ENCODE measurements at places on chromosomes 7 and 10.

DNA sequence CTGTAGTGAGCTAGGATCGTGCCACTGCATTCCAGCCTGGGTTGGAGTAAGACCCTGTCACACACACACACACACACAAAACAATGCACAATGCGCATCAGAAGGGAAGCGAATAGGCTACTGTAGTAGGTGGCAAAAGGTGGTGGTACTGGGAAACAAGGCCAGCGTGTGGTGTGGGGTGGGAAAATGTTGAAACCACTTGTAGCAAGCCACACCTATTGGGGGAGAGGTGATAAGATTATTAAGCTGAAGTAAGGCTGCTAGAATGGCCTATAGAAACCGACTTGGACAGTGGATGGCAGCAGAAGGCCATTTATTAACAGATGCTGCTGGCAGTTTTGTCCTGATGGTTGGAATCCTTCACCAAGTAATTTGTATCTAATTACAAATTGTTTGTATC is 7.2 kb upstream of the CHCHD1 start:
- no peak for DNase-seq

DNA sequence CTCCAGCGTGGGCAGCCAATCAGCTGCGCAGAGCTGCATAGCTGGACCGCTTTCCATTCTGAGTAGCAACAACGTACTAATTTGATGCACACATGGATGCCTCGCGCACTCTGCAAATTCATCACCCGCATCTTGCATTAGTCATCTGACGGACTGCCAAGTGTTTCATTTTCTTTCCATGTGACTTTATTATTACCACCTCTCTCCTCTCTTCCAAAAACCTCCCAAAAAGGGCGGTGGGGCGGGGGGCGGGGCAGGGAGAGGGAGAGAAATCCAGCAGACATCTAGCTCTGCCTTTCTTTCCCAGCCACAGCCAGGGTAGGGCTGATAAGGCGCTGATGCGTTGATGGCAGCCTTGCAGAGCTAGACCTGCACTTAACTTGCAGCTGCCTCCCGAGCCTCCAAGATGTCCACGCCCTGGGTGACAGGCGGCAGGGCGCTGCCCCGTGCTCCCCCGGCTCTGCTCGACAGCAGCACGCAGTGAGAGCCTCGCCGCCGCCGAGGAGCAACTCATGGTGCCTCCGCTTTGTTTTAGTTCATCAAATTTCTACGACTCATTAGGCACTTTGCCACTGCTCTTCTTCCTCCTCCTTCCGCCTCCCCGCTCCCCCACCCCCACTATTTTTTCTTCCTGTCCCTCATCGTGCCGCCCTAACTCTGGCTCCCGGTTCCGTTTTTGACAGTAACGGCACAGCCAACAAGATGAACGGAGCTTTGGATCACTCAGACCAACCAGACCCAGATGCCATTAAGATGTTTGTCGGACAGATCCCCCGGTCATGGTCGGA is 147.3 kb downstream of the CELF2 start:
- peak; percentile 73 for DNase-seq

GRCh38 chr7:152760854-152761748 is 1.5 kb downstream of the ACTR3B start:
- no peak for DNase-seq

DNA sequence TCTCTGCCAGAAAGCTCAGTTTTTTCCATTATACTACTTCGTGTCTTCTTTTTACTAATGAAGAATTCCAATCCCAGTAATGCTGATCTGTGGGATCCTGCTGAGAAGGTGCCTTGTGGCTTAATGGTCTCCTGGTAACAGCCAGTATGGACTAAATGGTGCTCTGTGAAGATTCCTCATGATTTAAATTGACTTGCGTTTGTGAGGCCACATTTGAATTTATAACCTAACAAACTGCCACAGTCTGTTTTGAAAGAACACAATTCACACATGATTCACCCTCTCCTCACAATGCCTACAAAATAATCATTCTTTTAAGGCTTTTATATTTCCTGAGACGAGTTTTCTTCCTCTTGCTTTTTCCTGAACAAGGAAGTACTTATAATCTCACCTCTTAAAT is 140.0 kb downstream of the MBL2 start:
- no peak for DNase-seq

DNA sequence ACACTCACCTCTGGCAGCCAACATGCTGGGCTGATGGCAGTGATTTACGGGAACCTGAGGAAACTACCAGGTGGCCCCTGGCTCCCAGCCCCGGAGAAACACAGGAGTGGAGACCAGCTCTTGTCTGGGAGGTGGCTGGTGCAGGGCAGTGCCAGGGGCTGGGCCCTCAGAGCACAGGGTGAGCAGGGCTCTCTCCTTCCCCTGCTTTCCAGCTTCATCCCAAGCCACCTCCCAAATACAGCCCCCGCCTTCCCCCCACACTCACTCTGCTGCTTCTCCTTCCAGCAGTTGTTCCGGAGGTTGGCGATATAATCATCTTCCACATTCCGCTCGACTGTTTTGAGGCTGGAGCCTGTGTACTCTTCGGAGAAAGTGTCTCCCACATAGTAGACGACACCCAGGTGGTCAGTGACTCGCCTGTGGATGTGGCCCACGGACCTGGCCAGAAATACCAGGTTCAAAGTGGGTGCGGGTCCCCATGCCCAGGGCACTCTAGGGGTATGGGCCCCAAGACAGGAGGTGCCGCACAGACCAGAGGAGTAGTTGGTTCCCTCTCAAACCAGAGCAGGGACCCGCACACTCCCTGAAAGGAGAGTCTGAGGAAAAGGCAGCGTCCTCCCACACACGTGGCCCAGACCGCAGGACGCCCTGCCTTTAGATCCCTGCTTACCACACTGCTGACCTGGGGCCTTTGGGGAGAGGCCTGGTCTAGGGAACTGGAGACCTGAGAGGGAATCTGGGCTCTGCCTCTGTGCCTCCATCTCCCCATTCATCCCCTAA is 18.3 kb downstream of the DNAJB12 start:
- DNase-seq: no peak

DNA sequence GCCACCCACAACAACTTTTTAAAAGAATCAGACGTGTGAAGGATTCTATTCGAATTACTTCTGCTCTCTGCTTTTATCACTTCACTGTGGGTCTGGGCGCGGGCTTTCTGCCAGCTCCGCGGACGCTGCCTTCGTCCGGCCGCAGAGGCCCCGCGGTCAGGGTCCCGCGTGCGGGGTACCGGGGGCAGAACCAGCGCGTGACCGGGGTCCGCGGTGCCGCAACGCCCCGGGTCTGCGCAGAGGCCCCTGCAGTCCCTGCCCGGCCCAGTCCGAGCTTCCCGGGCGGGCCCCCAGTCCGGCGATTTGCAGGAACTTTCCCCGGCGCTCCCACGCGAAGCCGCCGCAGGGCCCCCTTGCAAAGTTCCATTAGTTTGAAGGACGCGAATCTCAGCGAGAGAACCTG is 461 bp upstream of the HTRA1 start:
- no peak for DNase-seq

- DNase-seq: no peak
Observed at GRCh38 chr7:129831424-129832058, 121.2 kb downstream of the UBE2H start.

GRCh38 chr7:6266699-6267098 is 5.7 kb downstream of the CYTH3 start:
- no peak for DNase-seq

GRCh38 chr7:145252031-145252430 is 416.2 kb upstream of the TPK1 start:
- DNase-seq: no peak

DNA sequence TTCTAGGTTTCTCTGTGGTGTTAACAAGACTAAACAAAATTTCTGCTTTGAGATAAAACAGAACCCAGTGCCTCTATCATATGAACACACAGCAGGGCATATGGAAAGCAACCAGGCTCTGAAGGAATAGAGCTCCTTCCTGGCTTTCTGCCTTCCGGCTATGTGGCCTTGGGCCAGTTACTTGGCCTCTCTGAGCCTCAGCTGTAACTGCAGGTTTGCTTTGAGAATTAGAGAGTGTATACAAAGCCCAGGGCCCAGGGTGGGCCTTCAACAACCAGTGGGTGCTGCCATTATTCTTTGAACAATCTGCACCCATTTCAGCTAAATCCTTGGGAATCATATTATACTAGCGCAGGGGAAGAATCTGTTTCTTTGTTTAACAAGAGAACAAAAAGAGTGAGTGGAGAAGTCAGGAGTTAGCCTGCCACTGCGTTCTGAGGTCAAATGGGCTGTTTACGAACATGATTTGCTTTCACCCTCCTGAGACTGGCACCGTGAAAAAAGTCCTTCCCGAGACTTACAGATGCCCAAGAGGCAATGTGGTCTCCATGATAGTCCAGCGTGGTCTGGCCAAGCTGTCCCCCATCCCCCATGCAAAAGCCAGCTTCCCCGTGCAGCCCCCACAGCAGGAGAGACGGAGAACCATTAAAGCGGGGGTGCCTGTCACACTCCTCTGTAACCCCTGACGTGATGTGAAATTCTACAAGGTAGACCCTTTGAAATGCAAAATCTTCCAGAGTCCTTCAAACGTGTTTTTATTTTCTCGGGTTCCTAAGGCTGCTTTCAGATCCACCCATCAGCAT is 4.9 kb downstream of the FAM53B start:
- DNase-seq: no peak

DNA sequence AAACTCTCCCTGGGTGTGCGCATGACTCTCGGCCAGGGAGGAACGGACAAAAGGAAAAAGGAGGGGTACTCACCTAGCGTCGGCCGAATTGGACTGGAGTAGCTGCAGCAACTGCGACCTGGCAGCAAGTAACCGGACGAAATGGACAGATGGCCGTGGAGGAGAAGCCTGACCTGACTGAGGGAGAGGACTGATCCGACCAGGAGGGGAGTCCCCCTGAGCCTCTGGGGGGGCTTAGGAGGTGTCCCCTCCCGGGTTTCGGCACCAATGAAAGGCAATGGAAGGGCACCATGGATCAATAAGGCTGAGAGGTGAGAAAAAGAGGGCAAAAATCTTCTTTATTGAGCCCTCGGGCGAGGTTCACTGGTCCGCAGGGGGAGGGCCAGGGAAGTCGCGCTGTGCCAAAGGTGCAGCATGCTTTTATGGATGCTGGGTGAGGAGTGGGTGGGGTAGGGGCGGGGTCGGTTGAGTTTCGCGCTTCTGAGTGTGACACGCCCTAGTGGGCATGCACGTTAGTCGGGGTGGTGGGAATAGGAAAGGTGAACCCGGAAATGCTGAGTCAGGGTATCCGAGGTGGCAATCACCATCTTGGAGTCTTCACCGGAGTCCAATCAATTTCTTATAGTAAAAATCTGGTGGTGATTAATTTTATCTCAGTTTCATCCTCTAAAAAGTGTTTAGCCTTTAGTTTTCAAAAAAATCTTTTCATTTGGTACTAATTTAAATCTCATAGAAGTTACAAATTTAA is 638.5 kb upstream of the DPP6 start:
- DNase-seq: no peak

DNA sequence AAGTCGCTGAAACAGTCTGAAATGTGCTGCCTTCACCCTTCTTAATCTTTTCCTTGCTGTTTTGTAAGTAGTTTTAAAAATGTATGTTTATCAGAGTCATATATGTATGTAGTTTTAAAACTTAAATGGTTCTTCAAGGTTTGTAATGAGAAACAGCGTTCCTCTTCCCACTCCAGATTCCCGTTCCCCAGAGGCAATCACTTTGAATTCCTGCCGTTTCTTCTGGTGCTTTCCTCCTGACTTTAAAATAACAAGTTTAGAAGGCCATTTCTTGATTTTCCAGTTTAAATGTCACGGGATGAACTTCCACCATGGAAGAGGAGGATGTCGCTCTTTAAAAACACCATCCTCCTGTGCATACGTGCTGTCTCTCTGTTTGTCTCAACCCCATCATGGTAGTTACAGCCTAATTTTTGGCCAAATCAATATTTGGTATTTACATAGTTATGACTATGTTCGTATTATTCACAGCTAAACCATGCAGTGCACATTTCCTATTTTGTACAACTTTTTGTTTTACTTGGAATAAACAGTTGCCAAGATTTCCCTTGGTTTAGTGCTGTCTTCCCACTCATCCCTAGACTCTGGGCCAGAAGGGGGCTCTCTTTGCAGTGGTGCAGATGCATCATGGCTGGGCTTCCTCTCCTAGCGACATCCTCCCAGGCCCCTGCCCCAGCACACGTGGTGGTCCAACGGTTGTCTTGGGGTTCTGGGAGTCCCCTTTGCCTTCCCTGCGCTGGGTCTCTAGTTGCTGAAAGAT is 151.4 kb downstream of the PTPN20 start:
- no peak for DNase-seq

GRCh38 chr10:115239761-115240160 is 146.6 kb downstream of the ATRNL1 start:
- no peak for DNase-seq

DNA sequence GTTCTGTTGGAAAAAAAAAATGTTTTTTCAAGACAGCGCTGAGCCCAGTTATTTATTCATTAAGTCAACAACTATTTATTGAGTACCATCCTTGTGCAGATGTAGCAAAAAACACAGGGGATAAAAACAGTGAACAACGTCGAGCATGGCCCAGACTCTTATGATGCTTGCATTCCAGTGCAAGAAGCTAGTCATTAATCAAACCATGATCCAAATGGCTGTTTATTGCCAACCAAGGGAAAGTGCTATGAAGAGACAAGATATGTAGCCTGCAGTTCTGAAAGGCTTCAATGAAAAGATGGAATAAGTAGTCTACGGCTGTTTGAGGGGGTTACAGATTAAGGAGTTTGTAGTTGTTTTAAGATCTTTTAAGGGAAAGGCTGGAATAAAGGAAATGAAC is 262.3 kb downstream of the NEBL start:
- no peak for DNase-seq

DNA sequence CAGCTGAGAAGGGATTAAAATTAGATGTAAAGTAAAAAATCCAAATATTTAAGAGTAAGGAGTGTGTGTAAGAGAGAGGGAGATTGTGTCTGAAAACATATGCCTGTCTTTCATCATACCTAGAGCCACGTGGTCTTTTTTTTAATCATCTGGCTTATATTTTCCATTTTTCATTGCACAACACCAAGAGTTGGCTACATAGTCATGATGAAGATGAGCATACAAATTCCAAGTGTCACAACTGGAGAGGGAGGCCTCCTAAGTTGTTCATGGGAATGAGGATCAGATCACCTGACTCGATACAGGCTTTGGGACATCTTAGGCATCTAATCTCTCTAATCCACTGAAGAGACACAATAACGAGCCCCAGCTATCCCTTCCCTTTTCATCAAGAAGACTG is 47.2 kb upstream of the CCDC3 start:
- DNase-seq: no peak

DNA sequence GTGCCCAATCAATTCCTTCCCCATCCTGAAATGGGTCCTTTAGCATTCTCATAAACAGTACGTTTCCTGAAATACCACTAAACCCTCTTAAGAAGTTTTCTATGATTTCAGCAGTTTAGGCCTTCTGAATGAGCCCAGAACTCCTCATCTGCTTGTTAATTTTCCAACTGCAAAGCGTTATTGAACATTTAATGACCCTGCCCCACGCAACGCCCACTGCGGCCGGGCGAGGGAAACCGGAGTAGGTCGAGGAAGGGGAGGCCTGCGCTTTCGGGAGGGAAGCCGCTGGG is 608 bp upstream of the UBN2 start:
- DNase-seq: no peak

Data from upper lobe of left lung (tissue), 6 donors.